ENCODE measurements at places on chromosomes 2 and 18.
A peak's percentile ranks its signal among the peaks of the same experiment; 100 is the strongest.

- no peak for DNase-seq
Measured at GRCh38 chr2:233036162-233036838, 3.8 kb downstream of the NEU2 start.

DNA sequence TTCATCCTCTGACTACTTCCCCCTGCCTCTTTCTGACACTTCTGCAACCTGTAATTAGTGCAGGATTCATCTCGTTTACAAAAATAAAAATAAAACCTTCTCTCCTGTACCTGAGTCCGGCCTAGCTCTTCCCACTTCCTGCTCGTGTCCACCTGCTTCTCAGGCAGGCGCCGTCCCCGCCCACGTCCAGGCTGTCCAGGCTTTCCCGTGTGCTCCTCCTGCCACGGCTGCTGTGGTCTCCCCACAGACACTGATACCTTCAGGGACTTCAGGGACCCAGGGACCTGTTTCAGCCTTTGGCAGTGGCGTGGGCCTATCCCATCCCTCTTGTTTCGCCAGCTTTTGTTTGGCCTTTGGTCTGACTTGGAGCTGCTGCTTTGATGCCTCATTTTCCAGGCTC, 272.5 kb downstream of the PHLPP1 start:
- DNase-seq, result no peak

DNA sequence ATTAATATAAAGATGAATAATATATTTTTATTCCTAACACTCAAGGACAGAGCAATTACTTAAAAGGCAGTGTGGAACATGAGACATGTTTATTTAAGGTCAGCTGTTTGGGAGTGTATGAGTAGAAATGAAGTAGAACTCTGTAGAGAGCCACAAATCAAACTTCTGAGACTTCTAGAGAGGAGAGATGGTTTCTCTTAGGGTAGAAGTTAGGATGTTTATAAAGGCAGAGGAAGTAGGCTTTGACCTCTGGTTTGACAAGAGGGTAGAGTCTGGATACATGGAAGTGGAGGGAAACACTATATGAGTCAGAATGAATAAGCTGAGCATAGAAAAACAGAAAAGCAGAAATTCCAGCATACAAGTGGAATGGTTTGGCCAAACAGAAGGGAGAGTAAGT, 262.1 kb upstream of the KLHL14 start:
- DNase-seq, result no peak

- DNase-seq, result no peak
Measured at GRCh38 chr18:54358495-54359040, 862 bp downstream of the C18orf54 start.

DNA sequence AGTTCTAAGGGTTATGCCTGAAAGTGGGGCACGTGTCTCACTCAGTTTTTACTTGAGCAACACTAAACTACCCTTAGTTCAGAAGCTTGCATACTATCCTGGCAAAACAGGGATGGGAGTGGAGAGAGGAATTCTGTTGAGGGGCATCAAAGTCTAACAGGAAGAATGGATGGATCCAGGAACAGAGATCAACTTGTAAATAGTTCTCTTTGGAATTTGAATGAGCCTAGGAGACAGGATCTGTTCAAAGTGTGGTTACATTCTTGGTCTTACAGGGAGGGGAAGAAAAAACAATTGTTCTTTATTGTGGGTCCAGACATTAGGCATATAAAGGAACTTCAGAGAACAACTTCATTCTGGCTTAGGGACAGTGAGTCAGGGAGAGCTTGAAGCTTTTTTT, 560.2 kb downstream of the CNTNAP5 start:
- no peak for DNase-seq

- no peak for DNase-seq
Measured at GRCh38 chr18:58387716-58388115, 241.2 kb downstream of the ALPK2 start.

GRCh38 chr18:48296581-48296980, 112.6 kb downstream of the ZBTB7C start:
- DNase-seq, result no peak

DNA sequence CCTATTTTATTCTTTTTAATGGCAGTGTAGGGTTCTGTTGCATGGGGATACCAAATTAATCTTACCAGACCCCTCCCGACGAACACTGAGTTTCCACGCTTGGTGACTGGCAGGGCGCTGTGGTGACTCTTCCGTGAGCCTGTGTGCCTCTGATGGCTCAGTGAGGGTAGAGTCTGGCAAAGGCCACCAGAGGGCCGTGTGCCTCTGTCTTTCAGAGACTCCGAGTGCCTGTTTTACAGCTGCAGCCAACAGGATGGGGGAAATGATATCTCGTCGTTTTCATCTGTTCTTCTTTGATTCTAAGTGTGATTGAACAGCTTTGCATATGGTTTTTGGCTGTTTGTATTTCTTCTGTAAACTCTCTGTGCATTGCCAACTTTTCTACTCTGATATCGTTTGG, 99.8 kb downstream of the ZNF236 start:
- DNase-seq, result peak; percentile 33

DNA sequence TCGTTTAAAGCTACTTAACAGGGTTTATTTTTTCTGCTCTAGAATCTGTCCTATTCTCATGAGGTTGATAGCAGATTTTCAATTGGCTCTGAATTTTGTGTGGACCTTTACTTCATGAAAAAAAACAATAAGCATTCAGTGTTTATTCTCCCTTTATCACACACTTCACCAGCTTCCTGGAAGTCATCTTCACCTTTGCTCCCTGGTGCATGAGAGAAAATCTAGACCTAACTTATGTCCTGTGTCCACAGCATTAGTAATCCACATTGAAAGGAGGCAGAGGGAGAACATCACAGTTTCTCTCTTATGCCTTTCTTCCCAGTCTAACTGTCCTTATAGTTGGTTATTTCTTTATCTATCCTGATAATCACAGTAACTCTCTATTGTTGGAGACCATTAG, 316.1 kb downstream of the PTH2R start:
- DNase-seq, result no peak

DNA sequence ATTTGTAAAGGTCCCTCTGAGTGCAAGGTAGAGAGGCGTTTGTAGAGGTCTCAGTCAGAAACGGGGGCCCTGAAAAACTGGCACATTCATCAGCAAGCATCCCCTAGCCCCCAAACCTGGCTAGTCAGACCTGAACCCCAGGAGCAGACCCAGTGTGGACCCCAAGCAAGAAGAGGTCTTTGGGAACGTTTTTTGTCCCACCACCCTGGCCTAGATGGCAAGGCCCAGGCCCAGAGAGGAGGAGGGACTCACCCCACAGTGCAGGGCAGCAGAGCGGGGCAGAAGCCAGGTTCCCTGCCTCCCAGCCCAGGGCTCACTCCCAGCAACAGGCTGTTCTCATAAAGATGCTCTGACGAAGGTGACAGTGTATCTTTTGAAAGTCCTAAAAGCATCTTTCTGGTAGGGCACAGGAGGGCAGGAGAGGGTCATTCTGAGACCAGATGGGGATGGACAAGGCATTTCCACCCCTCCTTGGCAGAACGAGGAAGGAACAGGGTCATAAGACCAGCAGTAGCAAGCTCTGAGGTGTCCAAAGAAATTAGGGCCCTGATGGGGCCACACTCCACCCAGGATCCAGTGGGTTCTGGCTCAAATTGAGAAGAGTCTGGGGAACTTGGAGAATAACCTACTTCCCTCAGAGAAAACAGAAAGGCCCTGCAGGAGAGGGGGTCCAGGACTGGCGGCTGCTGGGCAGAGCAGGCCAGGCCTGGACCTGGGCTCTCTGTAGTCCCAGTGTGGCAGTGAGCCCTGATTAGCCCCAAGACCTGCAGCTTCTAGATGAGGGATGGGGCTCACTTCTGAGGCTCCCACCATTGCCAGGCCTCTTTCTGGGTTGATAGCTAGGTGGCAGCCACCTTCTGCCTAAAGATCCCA, 18.2 kb downstream of the ADRA2B start:
- DNase-seq, result no peak

DNA sequence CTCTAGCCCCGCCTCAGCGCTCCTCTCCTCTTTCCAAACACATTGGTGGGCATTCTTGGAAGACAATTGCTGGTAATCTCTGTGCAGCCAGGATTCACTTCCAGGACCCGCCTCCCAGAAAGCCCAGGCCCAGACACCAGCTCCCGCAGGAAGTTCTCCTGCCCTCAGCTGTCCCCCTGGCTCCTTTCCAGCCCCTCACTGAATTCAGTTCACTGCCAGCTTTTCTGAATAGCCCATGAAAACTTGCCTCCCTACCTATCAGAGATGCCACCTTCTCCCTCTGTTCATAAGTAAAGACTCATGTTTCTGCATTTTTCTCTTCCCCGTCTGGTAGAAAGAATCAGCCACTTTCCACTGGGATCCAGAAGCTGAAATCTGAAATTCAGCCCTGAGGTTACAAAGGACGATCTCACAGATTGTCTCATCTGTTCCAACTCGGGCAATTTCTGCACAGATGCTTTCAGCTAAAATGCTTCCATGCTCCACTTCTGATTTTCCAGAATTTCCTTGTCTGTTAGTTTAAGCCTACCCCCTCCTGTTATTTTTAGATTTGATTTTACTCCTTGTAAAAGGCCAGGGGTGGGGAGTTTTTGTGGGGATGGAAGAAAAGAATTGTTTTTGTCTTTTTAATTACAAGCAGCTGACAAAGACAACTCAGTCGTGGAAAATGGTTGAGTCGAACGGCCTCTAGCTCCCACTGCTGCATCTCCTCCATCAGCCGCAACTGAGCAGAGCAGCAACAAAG, 98.1 kb downstream of the SP3 start:
- DNase-seq, result no peak

- no peak for DNase-seq
Measured at GRCh38 chr2:74501335-74502071, 2.1 kb upstream of the LBX2 start.

GRCh38 chr18:11071300-11071699, 78.1 kb downstream of the PIEZO2 start:
- no peak for DNase-seq

DNA sequence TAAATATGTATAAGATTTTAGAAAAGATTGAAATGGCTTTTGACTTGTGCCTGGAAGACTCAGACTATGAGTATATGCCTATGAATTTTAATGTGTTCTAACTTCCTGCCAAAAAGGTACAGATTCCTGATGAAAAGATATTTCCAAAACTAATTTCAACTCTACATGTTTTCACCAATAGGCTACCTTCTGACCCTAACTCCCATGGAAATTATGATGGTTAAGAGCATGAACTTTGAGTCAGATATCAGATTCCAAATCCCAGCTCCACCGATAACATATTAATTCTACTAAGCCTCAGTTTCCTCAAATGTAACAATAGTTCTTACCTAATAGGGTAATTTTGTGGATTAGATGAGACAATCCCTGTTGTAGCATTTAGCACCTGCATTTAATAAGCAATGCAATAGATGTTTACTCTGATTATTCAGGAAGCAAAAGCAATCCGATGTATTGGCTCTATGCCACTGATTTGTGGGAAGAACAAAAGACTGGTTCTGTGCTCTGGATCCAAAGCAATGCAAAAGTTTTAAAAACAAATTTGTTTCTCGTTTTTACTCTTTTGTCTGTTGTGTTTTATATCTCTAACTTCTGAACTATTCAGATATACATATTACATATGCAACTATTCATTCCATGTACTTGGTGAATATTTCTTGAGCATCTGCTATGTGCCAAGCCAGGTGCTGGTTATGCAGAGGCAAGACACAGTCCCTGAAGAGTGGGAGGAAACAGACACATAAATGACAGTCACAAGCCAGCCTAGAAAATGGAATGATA, 115.4 kb downstream of the GATA6 start:
- DNase-seq, result no peak

- DNase-seq, result no peak
Measured at GRCh38 chr2:217983276-217984233, 19.2 kb downstream of the TNS1 start.

DNA sequence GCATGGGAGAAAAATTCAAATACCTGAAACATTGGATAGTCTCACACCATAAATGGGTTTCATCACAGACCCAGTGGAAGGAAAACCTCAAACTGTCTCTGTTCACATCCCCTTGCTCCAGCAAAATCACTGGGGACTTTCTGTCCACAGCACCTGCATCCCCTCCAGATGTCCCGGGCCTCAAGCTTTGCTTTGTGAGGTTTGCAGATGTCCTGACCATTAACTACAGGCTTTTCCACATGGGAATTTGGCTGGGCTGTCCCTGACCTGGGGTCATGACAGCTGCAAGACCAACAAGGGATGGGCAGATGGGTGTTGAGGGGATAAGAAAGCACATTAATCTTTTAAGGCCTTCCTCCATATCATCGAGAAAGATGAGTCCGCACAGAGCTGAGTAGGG, 427.9 kb downstream of the TXNL1 start:
- DNase-seq, result no peak

- DNase-seq, result no peak
Measured at GRCh38 chr2:212816267-212816666, 277.7 kb upstream of the ERBB4 start.

DNA sequence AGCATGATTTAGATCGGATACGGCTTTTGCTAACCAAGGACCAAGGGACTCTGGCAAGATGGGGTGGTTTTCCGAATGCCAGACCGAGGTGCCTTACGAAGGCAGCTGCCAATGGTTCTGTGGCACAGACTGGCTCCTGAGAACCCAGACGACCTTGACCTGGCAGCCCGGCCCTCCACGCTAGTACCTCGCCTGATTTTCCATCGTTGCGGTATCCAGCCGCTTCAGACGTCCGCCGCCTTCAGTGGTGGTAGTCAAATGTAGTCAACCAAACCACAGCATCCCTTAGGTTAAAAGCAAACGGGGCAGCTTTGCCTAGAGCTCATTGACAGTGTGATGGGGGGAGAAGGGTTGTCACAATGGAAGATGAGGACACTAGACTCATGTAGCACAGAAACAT, 42.6 kb downstream of the GBX2 start:
- DNase-seq, result no peak

- DNase-seq, result no peak
Measured at GRCh38 chr2:161123531-161124030, 36.6 kb upstream of the TANK start.

GRCh38 chr2:8346208-8346607, 335.6 kb upstream of the ID2 start:
- DNase-seq, result no peak

GRCh38 chr2:105327690-105328089, 1.8 kb downstream of the TGFBRAP1 start:
- DNase-seq, result no peak

DNA sequence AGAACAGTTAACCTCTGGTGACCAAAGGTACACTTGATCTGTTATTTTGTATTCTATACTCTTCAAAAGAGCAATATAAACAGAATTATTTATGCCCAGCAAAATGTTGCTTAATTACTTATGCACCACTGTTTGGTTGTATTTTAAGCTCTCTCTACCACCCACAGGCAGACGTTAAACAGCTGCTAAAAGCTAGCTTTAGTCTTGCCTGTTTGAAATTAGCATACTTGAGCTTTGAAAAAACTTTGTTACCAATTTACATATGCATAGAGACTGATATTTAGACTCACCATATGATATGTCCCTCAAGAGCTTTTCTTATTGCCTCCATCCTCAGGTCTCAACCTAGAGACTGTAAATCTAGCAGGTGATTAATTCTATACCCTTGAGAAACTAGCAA, 426.9 kb downstream of the NR4A2 start:
- DNase-seq, result no peak

DNA sequence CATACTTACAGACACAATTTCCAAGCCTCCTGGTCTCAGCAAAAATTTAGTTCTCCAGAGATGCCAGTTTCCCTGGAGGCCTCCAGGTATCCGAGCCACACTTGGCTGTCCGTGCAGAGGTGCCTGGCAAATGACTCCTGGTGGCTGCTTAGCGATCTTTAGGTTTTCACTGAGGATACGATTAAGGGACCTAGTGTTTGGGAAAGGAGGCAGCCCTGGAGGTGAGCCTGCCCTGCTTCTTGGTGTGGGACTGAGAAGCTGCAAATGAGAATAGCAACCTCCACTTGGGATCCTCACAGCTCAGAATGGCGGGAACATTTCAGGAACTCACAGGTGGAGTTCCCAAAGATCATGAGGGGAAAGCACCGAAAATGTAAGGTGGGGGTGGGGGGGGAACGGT, 217.6 kb downstream of the ALPK2 start:
- no peak for DNase-seq
